DMS53 (cell line): ENCODE measurements at places on chromosomes 12 and 14.

- DNase-seq: no peak
Measured at GRCh38 chr14:100834082-100834793, 8.3 kb downstream of the MEG3 start.

DNA sequence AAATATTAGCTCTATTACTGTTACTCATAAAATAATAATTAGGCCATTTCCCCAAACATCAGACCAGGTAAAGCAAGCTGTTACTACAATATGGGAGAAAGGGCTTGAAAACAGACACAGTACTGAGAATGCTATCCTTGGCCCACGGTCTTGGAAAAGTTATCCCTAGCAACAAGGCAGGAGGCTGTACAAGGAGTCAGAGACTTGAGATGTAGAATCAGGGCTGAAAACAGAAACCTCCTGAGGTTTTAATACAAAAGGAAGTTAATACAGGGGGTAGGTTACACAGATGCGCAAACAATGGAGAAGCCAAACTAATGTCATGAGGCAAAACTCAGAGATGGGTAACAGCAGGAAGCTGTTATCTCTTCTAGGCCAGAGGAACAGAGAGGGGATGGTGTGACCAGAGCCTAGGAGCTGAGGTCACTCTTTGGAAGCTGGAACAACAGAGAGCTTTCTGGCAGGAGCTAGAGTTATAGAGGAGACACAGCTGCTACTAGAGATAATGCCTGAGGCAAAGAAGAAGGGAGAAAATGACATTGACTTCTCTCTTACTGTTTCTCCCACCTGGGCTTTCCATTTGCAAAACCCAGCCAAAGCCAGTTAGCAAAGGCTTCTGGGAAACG, 248.8 kb downstream of the SUDS3 start:
- DNase-seq: no peak

- DNase-seq: no peak
Measured at GRCh38 chr12:2977776-2978175, 18.6 kb downstream of the TEAD4 start.

DNA sequence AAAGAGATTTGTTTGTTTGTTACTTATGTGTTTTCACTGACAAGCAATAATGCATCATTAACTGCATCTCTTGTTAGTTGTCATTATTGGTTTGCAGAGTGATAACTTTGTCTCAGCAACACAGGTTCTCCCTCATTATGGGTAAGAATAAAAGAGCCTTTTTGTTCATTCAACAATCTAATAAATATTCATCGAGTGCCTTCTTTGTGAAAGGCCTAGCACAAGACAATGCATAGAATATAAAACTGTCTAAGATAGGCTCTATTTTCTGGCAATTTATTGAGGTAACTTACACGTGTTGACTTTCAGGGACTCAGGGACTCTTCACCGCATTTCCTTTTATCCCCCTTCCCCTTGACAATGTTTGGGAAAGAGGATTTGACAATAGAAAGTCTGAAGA, 95.5 kb upstream of the KRR1 start:
- no peak for DNase-seq

DNA sequence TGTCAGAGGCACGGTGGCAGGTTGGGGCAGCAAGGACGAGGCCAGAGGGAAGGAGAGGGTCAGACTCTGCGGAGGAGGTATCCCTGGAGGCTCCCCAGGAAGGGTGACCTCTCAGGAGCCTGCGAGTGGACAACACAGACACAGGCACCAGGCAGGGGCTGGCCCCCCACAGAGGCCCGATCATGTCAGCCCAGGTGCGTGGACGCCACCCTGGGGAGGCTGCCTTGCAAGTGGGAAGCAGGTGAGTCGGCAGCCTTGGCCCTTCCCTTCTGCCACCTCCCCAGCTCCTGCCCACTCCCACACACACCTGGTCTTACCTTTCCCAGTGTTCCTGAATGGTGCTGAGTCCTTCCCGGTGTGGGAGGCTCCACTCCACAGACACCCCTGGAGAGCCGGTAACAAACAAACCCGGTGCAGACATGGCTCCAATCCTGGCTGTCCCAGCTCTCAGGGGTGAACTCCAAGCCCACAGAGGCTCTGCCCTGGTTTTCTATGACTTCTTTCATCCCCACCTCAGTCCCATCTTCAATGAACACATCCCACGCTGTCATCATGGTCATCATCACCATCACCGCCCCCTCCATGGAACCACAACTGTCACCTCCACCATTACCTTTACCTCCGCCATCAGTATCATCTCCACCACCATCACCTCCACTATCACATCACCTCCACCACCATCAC, 5.2 kb downstream of the ZBTB42 start:
- peak; percentile 23 for DNase-seq

DNA sequence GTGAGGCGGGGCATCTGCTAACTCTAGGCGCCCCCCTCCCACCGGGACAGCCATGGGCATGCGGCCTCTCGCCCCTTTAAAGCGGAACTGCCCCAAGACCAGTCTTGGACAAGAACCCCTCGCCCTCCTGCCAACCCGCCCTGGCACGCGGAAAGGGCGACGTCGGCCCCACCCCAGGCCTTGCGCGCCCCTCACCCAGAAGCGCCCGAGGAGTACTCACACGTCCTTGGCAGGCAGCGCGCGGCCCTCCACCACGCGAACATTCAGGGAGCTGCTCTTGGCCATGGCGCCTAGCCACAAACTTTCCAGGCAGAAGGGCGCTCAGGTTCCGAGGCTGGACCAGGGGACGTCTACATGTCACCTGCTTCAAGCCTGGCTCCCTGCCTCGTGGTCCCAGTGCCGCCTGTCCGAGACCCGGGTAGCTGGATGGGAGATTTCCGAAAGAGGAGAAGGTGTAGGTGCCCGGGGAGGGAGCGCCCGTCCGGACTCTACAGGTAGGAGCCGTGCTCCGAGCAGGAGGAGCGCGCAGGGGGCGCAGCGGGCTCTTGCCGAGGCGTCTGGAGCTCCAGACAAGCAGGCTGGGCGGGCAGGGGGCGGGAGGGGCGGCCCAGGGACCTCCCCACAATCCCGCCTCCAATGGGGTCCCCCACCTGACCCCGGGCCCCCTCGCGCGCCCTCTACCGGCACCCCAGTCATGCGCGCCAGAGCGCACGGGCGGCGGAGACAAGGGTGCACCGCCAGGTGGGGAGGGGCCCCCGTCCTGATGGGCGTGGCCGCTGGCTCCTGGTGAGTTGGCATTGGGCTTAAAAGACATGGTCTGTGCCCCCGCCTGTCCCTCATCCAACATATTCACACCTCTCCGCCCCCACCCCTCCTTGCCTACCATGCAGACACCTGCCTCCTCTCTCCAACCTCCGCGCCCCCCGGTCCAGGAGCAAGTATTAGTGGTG, at the start of gene RASAL1:
TSS of gene RASAL1 (minus strand) at position 584 of the 950 bp plus-strand sequence. CDS start at position 285, 299 bp downstream.
- peak; percentile 97 for DNase-seq

- DNase-seq: no peak
Measured at GRCh38 chr12:98750511-98750910, 105.4 kb downstream of the APAF1 start.

GRCh38 chr12:11650286-11651281, 1.1 kb downstream of the ETV6 start:
- DNase-seq: peak; percentile 78
